ENCODE measurements at places on chromosomes 2 and 18.

DNA sequence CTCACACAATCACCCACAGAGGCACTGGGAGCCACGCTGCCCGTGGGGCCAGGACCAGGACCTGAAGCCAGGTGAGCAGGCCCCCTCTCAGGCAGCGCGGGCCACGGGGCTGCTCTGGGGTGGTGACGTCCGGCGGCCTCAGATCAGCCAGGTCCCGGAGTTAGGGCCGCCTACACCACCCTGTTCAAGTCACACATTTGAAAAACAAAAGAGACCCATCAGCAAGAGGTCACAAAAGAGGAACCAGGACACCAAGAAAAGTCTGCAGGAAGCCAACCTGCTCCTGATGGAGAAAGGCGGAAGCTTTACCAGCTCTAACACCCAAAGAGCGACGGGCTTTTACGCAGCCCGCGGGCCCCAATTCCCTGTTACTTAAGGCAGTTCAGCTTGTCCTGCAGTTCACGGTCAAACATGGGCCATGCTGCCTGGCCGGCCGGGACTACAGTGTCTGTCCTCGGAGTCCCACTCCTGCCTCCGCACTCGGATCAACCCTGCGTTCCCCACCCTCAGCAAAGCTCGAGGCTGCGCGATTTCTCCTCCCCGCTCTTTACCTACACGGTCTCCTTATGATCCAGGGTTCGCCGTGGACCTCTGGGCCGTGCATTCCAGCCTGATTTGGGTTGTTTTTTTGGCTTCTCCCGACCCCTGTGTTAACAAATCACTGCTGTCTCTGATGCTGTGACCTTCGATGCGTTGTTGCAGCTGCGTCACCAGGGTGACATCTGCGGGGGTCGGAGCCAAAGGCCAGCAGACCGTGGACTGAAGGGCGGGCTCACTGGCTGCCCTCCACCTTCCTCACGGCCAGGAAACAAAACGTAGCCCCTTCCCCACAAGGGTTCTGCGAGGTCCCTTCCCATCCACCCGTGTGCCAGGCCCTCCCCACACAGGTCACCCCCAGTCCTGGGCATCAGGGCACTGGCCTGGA, 31.0 kb downstream of the SNORC start:
- no peak for DNase-seq

DNA sequence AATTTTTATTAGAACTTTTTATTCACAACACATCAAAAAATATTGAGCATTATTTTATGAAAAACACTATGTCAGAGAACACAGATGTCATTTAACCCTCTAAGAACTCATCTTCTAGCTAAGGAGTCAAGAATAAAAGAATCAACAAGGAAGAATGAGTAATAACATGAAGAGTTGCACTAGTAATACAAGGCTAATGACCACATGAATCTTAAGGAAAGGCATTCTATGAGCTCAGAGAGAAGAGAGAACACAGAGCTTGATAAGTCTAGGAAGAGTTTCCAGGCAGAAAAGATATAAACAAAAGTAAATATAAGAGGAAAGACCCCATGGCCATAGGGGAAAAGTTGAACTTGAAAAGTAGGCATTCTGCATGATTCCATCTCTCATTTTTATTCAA, 166.5 kb downstream of the MAIP1 start:
- DNase-seq, result no peak

- DNase-seq, result no peak
Measured at GRCh38 chr2:56229397-56230060, 45.7 kb downstream of the CCDC85A start.

DNA sequence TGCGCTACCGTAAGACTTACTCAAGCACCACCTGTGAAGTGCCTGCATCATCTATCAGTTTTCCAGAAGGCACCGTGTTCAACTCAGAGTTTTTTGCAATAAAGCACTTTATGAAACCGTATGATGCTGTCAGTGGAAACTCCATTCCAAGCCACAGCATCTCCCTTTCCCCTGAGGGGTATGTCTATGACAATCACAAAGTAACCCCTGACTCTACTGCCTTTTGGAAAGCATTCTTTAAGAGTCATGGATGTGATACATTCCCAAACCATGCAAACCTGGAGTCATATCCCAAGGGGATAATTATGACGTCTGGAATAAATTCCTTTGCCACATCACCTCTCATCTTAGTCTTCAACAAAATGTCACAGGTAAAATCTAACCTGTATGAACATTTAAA, 39.2 kb downstream of the UNC50 start:
- DNase-seq, result no peak

DNA sequence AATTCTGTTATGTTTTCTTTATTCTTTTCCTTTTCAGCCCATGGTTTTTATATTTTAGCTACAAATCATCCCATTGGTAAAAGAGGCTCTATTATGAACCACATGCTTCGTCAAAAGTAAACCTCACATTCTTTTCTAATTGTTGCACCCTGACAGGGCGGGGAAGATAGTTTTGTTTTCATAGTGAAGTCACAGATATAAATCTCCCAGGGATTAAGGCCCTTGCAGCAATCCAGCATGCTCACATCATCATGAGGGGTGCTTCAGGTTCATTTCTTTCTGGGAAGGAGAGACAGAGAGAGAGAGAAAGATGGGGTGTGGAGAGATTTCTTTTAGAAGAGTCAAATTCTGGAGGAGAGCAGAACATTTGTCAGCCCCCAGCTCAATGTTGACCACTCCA, 124.5 kb upstream of the CDC42EP3 start:
- no peak for DNase-seq

DNA sequence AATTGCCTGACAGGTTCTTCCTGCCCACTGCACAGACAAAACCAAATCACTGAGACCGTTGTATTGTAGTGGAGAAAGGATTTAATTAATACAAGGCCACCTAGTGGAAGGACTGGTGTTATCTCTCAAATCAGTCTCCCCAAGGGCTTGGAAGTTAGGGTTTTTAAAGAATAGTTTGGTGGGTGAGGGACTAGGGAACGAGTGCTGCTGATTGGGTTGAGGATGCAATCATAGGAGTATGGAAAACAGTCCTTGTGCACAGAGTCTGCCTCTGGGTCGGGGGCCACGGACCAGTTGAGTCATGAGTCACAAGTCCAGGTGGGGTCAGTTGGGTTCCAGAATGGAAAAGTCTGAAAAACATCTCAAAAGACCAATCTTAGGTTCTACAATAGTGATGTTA, 89.1 kb downstream of the B3GNT2 start:
- DNase-seq, result no peak

Measured in kidney epithelial cell (primary cell).